ENCODE measurements at places on chromosomes 12 and 14. TPM values are rescaled to one million over a fixed set of nuclear protein-coding genes. Genes with fewer than 3 reads are reported as not detected.

DNA sequence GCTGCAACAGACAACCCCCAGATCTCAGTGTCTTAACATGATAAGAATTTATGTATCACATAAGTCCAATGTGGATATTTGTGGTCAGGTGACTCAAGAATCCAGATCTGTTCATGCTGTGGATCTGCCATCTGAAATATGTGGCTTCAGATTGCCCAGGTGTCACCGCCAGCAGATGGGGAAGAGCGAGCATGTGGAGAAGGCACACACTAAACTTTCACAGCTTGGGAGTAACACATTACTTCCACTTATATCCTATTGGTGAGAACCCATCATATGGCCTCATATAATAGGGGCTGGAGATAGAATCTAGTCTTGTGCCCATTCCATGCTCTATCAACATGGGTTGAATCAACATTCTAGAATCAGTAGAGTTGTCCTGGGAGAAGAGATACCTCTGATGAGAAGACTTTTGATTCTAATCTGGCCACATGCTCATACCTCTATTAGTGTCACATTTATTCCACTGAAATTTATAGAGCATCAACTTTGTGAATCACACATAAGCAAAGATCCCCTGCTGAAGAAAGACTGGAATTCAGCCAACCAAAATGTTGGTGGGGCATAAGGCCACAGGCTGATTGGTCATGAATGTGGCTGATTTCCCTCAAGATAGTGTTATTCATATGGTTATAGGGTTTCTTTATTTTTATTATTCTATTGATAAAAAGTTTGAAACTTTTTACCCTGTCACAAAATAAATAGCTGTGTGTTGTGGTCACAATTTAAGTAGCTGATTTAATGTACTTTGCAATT, 6.0 kb upstream of the CALCOCO1 start:
- DNase-seq, result no peak

DNA sequence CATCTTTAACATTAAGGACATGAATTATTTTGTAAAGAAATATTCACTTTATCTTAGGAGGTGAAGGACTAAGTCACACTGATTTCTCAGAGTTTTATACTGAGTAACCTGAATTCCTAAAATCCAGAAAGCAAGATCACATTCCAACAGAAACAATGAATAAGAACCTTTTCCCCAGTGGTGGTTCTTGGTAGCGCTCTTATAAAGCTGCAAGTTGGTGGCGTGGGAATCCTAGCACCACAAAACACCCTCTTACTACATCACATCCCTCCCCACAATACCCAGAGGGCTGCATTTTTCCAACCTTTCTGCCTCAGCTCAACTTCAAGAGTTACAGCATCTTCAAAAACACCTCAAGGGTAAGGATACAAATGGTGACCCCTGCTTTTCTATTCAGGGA, 44.0 kb upstream of the SMUG1 start:
- no peak for DNase-seq

The SLC5A8 gene
- not detected for total RNA-seq

GRCh38 chr14:105255021-105255507, 6.7 kb downstream of the BTBD6 start:
- DNase-seq, result no peak

The LRRK2 gene
- 26.4 TPM for total RNA-seq

- DNase-seq, result no peak
Measured at GRCh38 chr14:39716987-39717570, 284.8 kb upstream of the FBXO33 start.

- no peak for DNase-seq
Measured at GRCh38 chr14:23348297-23348655, 4.4 kb downstream of the SLC22A17 start.

- no peak for DNase-seq
Measured at GRCh38 chr12:124653169-124653931, 85.9 kb upstream of the NCOR2 start.

DNA sequence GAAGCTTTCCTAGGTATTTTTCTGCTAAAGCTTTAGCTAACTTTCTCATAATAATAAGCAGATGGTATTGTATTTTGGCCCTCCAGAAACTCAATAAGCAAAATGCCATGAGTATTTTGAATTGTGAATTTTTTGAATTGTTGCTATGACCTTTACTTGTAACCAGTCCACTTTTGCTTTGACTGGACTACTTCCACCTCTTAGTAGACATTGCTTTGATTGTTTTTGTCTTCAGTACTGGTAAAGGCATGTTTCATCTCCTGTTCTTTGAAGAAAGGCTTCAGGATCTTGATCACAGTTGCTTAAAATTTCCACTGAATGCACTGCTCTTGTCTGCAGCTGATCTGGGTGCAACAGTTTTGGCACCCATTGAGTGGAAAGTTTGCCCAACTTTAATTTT, 102.3 kb downstream of the TRMT5 start:
- no peak for DNase-seq

The PTPN6 gene
- 13.6 TPM for total RNA-seq

DNA sequence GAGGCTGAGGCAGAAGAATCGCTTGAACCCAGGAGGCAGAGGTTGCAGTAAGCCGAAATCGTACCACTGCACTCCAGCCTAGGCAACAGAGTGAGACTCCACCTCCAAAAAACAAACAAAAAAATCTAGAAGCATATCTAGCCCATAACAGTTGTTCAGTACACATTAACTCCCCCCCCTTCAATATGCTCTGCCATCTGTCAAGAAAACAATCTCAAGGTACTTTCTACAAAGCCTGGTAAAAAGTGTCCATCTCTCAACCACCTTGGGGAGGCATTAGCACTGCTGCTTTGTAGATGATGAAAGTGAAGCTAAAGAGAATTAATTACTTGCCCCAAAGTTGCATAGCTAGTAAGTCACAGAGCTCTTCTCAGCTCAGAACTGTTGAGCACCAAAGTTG, 24.9 kb downstream of the LGALS3 start:
- no peak for DNase-seq

The ADGRD1 gene
- total RNA-seq, result 22.5 TPM

DNA sequence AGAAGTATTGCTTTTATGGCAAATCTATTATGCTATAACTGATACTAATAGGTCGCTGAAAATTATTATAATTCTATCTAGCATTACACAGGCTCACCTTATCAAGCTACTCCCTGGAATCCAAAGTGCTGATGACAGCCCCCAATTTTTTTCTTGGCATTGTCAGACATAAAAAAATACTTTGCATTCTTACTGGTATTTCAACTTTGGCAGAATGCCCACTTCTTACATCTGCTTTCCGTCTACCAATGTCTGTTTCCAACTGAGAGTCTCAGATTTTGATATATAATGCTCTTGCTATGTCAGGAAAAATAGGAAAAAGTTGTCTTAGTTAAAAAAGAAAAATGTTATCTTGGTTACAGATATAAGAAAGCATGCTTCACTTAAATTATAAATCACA, 615.4 kb downstream of the C12orf50 start:
- no peak for DNase-seq

DNA sequence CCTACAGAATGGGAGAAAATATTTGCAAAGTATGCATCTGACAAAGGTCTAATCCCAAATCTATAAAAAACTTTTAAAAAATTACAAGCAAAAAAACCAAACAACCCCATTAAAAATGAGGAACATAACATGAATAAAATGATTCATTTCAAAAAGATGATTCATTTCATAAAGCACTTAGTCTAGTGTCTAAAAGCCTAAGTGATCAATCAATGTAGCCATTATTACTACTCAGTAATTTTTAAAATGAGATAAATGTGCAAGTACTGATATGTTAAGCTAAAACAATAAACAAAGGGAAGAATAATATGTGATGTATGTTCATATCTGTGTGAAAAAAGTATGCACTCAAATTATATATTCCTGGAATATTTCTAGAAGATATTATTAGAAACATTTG, 119.1 kb upstream of the GARIN6 start:
- no peak for DNase-seq

DNA sequence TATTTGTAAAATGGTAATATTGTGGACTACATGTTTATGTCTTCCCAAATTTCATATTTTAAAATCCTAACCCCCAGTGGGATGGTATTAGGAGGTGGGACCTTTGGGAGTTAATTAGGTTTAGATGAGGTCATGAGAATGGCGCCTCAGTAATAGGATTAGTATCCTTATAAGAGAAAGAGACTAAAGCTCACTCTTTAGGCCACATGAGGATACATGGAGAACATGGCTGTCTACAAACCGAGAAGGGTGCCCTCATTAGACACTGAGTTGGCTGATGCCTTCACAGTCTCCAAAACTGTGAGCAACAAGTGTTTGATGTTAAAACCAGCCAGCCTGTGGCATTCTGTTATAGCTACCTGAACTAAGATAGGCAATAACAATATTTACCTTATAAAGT, 58.3 kb upstream of the OTOGL start:
- DNase-seq, result no peak

The BMAL2 gene
- 4.2 TPM for total RNA-seq

The C12orf42 gene
- not detected for total RNA-seq

GRCh38 chr12:47302111-47302671, 222.4 kb upstream of the AMIGO2 start:
- no peak for DNase-seq

The ENDOU gene
- total RNA-seq, result 0.36 TPM

The GYS2 gene
- 0.27 TPM for total RNA-seq

The DNAJC22 gene
- under 0.01 TPM for total RNA-seq

DNA sequence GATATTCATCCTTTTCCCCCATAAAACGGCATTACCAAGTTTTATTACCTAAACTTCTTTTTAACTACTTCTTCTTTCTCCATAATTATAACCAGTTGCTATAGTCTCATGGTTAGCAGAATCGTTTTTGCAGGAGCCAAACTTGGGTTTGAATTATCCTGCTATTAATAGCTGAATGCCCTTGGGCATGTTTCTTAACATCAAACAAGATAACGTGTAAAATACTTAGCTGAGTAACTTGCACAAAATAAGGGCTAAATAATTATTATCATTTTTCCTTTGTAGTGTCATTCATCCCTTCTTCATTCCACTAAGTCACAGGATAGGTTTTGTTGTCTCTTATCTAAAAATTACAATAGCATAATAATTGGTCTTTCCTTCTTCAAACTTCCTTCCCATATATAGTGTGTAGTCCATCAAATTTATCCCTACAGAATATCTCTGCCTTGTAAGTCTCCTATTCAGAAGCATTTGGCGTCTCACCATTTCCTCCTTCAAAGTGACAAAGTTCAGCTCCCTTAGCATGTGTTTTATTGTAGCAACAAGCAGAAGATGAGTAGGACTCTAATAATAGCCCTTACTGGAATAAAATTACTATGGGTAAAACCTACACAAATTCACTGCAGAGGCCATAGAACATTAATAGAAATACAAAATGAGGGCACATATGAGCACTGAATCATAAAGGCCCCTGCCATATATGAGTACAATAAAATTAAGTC, 63.8 kb downstream of the FAR2 start:
- DNase-seq, result no peak

GRCh38 chr14:77660754-77661153, 44.3 kb upstream of the SPTLC2 start:
- DNase-seq, result no peak

DNA sequence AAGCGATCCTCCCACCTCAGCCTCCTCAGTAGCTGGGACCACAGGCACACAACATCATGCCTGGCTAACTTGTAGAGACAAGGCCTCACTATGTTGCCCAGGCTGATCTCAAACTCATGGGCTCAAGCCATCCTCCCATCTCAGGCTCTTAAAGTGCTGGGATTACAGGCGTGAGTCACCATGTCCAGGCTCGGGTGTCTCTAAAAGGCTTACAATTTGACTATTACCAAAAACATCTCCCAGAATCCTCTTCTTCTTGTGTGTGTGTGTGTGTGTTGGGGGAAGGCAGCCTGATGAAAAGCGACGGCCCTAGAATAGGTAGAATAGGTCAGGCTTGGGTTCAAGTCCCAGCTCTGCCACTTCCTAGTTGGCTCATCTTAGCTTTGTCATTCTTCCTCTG, 16.8 kb downstream of the MSI1 start:
- no peak for DNase-seq

GRCh38 chr12:68497702-68498101, 113.0 kb upstream of the RAP1B start:
- DNase-seq, result no peak

The RERGL gene
- total RNA-seq, result 3.4 TPM

The MYH6 gene
- not detected for total RNA-seq

The PIK3C2G gene
- total RNA-seq, result 1.7 TPM

The RFX4 gene
- total RNA-seq, result not detected

DNA sequence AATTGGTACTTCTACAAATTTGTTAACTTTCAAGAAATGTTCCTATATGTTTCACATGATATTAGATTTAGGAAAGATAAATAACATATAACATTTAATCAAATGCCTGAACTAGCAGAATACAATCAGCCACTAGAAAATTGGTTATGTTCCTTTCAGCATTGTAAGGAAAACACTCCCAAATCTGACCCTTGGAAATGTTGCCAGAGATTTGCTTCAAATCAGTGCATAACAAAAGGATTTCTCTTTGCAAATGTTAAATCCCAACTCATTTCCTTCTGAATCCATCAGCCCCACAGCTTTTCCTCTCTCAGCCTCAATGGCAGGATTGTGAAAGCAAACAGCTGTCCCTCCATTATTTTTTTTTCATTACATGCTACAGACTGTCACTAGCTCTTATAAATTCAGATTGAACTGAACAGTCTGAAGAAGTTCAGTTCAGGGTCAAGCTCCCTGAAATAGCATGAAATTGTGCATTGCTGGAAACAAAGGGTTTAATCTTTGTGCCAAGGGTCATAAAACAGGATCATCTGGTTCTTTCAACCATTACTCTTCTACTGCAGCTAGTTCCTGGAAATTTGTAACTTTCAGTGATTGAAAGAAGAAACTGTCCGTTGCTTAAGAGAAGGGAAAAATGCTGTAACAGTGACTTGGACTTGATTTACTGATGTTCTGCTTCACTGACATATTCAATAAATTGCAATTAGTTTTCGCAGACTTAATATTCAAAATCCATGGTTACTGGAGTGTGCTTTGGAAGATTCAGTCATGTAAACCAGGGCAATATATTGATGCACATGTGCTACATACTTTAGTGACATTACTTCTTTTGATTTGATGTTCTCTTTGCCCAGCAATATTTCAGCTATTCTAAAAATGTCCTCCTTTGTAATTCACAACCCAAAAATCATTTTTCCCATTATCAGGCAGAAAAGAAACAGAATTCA, 246.4 kb downstream of the RPL10L start:
- DNase-seq, result no peak

GRCh38 chr12:103969391-103969790, 3.7 kb downstream of the TDG start:
- DNase-seq, result no peak

DNA sequence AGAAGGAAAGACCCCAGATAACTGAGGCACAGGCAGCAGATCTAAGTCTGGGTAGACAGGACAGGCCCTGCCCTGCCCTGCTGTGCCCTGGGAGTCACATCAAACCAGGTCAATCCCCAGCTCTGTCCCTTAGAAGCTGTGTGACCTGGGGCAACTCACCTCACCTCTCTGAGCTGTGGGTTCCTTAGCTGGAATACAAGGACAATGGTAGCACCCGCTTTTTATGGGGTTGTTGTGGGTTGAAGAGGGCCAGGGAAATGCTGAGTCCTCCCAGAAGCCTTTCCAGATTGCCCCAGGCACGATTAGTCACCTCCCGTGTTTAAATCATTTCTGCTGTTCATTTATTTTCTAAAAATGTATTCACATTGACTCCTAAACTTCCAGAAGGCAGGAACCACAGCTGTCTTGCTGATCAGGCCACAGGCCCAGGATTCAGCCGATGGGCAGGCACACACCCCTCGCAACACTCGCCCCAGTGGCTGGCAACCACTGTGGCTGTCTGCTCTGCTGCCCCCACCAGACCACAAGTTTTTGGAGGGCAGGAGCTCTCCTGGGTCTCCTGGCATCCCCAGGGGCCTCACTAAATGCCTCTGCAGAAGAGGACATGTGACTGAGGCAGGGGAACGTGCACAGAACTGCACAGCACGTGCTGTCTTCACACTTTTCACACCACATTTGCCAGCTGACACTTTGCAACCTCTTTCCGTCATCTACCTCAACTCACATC, 3.0 kb downstream of the SELPLG start:
- no peak for DNase-seq

GRCh38 chr12:42468921-42469320, 120.6 kb downstream of the PRICKLE1 start:
- no peak for DNase-seq
